ENCODE measurements at places on chromosomes 1 and 21. TPM values are rescaled to one million over a fixed set of nuclear protein-coding genes. Genes with fewer than 3 reads are reported as not detected.

Gene CFHR3
- not detected for total RNA-seq

Gene DAB1
- total RNA-seq = under 0.01 TPM

Gene FAM110D
- total RNA-seq = not detected

Gene LYPD8
- total RNA-seq = not detected

Gene NIBAN1
- total RNA-seq = 38.4 TPM

Gene BNIPL
- total RNA-seq = not detected
